Frontal cortex (tissue), 4 donors: ENCODE measurements at places on chromosomes 11 and 22. TPM values are rescaled to one million over a fixed set of nuclear protein-coding genes. Genes with fewer than 3 reads are reported as not detected.

DNA sequence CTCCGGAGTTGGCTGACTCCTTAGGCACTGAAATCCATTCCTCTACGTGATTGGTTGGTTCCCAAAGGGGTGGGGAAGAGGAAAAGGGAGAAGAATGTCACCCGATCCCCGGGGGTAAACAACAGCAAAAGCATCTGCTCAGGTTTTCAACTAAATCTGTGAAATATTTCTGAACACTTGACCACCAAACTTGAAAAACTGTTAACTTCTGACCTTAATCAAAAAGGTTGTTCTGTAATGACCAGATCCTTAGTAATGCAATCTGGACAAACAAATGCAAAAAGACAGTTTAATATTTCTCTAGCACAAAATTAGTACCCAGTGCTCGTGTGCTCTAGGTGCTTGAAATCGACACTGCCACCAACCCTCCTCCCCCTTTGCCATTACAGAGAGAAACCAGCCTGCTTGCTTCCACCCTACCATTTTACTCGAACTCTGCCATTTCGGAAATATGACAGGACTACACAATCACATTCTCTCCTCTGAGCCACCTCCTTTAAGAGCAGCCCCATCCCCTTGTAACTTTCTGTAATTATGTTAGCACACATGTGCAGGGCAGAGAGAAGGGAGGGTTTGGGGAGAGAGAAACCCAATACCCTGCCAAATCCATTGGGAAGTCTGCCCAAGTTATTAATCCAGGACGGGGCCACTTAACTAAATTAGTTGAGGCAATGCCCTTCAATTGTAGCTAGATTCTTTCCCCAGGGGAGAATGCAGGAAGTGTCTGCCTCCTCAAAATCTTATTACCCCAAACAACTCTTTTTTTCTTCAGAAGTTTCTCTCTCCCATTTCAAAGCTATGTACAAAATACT is 113.8 kb downstream of the RBFOX2 start:
- DNase-seq, result peak; percentile 32

DNA sequence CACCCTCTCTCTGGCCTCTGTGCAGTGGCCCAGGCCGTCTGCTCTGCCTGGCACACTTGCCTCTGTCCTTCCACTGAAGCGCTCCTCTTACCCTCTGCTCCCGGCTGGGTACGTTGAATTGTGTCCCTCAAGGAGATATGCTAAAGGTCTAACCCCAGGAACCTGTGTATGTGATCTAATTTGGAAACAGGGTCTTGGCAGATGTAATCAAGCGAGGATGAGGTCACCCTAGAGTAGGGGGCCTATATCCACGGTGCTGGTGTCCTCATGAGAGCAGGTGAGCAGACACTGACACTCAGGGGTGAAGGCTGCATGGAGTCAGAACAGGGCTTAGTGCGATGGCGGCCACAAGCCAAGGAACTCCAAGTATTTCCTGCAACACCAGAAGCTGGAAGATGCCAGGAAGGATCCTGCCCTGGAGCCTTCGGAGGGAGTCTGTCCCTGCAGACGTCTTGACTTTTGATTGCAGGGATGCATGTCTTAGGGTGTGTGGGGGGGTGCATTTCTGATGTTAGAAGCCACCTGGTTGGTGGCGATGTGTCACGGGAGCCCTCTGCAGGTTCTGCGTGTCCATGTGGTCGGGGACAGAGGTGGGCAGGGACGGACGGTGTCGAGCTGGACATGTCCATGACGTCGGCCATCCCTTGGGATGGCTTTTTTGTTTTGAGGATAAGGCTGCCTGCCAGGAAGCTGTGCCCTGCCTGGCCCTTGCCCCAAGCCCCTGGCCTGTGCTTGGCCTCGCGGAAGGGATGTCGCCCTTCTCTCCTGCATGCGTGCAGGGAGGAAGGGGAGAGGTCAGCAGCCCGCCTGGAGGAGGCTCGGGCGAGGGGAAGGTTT is 68.6 kb downstream of the LRP5 start:
- no peak for DNase-seq

GRCh38 chr11:111554532-111554931 is 14.0 kb downstream of the LAYN start:
- no peak for DNase-seq

- no peak for DNase-seq
Observed at GRCh38 chr11:96180341-96180740, 162.7 kb downstream of the MAML2 start.

GRCh38 chr11:128737704-128738103 is 43.8 kb downstream of the FLI1 start:
- no peak for DNase-seq

DNA sequence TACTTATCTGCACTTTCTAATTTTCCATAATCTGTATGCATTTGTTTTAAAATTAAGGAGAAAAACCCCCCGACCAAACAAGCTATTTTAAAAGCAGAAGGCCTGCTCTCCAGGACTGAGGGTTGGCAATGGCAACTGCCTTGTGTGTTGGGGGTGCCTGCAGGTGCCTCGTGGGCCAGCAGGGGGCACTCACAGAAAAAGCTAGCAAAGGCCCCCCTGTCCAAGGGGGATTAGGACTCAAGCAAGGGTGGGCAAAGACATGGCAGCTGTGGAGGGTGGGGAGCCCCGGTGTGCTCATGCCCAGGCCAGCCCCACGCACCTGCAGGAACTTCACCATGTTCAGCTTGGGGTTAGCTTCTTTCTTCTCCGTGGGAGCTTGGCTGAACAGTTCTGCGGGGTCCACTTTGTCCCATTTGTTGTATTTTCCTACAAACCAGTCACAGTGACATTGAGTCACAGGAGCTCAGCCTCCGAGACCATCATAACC is 10.3 kb downstream of the TOP3B start:
- peak; percentile 69 for DNase-seq

DNA sequence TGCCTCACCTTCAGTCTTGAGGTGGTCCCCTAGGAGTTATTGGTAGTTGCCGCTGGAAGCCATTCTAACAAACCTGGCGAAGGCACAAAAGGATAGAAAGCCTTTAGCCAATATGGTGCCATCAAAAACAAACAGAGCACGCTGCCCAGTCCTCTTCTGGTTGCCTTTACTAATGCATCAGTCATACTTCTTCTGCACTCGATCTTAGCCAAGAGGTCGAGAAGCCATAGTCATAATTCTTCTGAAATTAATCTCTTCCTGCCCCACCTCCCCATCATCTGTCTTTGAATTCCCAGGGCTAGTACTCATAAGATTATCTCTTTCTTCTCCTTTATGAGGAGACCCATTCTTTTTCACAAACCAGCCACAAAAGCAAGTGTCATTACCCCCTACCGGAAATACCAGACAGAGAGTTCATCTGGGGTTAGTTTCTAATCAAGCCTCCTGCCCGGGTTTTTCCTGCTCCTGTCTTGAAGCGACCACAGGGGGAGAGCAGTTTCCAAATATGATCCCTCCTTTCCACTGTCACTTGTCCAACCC is 21.4 kb upstream of the EHF start:
- no peak for DNase-seq

KDM4D gene
- 2.0 TPM for total RNA-seq

RTN3 gene
- 239 TPM for total RNA-seq

LMO2 gene
- total RNA-seq, result 17.1 TPM

HSPB2 gene
- total RNA-seq, result 0.82 TPM
